ENCODE measurements at places on chromosomes 11 and 22.

GRCh38 chr22:36369922-36370791 is 17.6 kb downstream of the MYH9 start:
- no peak for DNase-seq

- DNase-seq = no peak
These were observed 209.1 kb downstream of the BUD13 start for GRCh38 chr11:116563712-116564047.

DNA sequence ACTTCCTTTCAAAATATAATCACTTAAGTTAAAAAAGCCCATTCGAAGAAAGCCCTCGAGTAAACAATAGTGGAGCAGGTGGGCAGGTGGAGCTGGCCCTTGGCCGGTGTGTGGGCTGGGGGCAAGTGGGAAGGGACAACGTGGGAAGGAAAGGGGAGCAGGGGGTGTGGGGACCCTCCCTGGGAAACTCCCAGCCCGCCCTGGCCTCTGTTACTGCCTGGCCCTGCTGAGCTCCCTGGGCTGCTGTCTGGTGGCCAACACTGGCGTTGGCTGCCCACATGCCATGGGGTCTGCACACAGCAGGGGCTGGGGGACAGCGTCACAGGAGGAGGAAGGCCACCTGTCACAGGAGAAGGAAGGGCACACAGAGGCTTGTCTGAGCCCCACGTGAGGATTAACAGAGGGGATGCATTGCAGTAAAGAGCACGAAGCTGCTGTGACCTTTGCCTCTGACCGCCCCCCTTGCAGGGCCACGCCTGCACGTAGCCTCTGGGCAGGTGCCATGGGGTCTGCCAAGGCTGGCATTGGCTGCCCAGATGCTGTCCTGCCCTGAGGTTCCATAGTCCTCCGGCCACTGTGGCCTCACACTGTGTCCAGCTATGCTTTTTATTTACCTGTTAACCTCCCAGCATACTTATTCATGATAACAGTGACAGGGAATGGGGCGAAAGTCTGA is 36.2 kb upstream of the CCDC188 start:
- DNase-seq = no peak

DNA sequence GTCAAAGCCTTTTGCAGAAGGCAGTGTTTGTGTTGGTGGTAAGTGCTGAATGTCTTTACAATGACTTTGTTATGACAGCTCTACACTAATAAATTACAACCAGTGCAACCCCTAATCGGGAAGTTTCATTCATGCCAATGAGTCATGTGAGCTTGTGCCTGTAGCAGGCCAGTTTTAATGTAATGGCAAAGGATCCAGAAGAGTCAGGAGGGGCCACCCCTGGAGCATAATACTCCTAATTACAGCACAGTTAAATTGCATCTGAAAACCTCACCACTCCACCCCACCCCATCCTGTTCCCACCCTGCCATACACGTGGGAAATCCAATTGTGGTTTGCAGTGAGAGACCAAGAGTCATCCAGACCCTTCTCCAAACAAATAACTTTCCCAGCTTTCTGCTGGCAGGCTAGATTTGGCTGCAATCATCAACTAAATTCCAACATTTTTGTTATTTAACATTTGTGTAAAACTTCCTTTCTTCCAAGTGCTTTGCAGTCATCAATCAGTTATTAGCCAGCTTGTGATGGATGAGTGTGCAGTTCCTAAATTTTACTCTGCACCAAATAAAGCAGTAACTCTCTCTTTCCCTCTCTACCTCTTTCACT is 277.3 kb upstream of the FAT3 start:
- DNase-seq = no peak

- no peak for DNase-seq
These were observed 372.9 kb downstream of the BRD1 start for GRCh38 chr22:49454726-49455125.

GRCh38 chr22:48899523-48900326 is 927.9 kb downstream of the BRD1 start:
- no peak for DNase-seq

DNA sequence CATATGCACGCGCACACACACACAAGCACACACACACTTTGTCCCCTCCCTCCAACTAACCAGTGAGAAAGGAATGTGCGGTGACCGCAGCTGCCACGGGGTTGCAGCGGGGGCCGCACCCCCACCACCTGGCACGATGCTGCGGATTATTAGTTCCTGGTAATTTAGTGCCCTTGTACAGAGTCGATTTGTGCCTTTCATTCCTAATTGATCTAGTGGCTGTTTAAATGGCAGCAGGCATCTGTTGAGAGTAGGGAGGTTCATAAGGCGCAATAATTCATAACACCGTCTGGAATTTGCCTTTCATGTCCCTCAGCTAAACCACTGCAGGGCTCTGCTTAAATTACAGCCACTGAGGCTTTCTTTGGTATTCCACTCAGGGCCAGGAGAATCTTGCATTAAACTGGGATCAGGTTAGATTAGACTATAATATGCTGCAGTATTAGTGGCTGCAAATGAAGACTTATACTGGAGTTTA is 113.7 kb downstream of the FEZ1 start:
- DNase-seq = no peak

DNA sequence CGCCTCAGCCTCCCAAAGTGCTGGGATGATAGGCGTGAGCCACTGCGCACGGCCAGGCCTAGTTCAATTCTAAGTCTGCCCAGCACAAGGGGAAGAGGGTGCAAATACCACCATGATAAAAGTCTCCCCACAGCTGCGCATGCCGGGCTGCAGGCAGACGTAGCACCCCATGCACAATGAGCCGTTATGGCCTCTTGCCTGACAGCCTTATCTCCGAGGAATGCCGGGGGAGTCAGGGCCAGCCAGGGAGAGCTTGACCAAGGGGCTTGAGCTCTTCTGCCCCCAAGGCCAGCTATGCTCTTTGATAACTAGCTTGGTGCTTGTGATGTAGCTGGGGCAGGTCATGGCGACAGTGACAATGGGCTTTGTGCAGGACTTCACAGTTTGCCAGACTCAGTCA is 13.7 kb upstream of the SCUBE1 start:
- DNase-seq = no peak

GRCh38 chr22:49550141-49550430 is 277.6 kb downstream of the BRD1 start:
- DNase-seq = no peak

- no peak for DNase-seq
These were observed 84.3 kb downstream of the IGLL1 start for GRCh38 chr22:23495614-23496444.

DNA sequence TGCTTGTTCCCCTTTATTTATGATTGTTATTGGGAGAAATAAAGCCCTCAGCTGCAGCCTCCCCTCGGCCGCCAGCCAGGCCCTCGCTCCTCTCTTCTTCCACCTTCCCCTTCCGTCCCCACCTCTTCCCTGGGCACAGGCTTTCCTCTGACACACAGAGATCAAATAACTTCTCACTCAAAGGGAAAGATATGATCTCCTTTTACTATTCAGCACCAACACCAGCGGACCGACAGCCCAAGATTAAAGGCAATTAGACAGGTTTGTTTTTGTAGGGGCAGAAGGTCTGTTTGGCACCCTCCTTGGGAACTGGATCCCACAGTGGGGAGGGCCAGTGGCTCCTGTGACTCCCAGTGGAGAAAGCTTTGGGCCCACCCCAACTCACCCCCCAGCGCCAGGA is 23.0 kb downstream of the NECTIN1 start:
- no peak for DNase-seq

DNA sequence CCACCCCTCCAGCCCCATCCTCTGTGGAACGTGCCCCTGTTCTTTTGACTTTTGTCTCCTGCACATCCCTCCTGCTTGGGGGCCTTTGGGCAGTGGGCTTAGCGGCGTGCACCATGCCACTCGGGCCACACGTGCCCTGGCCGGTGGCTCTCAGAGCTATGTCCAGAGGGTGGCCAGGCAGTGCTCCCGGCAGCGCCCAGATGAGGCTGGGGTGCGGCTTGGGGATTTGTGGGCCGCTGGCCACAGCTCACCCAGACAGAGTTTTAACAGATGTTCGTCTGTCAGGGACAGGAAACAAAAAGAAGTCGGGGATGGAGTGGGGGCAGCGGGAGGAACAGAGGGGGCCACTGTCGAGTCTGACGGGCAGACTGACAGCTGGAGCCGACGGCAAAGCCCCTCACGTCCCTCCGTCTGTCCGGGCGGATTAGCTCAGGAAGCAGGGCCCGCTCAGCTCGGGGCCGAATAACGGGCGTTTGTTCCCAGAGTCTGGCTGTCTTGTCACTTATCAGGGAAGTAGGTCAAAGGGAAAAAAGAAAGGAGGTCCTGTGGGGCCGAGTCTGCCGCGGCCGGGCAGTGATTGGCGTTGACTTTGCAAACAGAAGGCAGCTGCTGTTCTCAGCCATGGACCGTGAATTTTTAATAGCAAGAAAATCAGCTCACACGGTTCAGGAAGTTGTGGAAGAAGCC is 61.6 kb downstream of the LRP5 start:
- peak; percentile 34 for DNase-seq

GRCh38 chr11:16981651-16982194 is 32.5 kb downstream of the PLEKHA7 start:
- DNase-seq = peak; percentile 49

- no peak for DNase-seq
These were observed 37.4 kb downstream of the PAK1 start for GRCh38 chr11:77436506-77436905.

DNA sequence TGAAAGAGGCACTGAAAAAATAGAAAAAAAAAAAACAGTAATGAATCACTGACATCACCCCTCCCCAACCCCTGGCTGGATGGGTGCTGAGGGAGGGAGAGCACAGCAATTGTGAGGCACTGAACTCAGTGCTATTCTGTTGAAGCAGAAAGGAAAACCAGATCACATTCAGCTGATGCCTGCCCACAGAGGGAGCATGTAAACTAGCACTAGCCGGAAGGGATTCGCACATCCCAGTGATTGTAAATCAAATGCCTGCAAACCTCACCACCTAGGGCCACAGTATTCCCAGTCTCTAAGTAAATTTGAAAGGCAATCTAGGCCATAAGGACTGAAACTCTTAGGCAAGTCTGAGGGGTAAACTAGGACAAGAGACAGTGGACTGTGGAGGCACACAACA is 772.0 kb upstream of the CCDC179 start:
- DNase-seq = no peak

DNA sequence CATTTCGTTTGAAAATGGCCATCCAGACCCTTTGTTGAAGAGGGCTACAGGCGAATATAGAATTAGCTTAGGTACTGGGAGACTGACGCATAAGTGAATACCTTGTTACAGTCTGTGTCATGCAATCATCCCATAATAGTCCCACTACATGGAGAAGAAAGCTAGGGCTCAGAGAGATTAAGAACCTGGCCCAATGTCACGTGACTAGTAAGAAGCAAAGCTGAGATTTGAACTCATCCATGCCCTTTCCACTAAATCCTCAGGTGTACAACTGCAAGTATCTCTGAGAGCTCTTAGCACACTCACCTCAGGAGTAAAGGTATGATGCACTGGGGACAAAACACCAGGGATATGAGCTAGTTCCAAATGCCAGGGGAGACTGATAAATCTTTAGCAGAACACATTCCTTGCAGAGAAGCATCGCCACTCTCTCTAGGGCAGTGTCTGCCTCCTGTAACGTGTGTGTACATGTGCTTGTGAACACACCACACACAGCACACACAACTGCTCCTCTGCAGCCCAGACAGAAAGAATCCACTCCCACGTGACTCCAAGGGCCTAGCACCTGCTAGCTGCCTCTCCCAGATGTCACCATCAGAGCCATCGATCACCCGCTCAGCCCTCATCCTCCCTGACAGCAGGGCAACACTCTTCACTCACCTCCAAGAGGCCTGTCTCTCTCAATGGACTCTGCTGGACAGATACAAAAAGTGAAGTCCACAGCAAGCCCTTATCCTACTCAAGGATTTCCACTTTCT is 402.8 kb downstream of the NXPE2 start:
- no peak for DNase-seq

Data from iris pigment epithelial cell (primary cell).